ENCODE measurements at places on chromosomes 3 and 15. TPM values are rescaled to one million over a fixed set of nuclear protein-coding genes. Genes with fewer than 3 reads are reported as not detected.

DNA sequence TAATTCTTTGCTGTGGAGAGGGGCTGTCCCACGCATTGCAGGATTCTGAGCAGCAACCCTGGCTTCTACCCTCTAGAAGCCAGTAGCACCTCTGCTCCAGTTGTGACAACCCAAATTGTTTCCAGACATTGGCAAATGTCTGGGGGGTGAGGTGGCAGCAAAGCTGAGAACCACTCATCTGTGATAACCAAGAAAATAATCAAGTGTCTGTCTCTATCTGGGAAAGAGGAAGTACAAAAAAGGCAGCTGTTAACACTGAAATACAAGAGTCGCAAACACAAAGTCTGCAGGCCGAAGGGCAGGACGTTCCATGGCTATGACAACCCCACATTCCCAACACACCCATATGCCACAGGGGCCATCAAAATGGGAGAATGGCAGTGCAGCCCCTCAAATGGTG is 42.2 kb upstream of the GNB5 start:
- DNase-seq: peak; percentile 77

- no peak for DNase-seq
Observed at GRCh38 chr3:63458405-63458804, 180.3 kb downstream of the SYNPR start.

- peak; percentile 25 for DNase-seq
Observed at GRCh38 chr3:23949784-23950183, 4.7 kb downstream of the NR1D2 start.

GRCh38 chr3:8954938-8955763 is 8.1 kb downstream of the RAD18 start:
- DNase-seq: no peak

BLM gene
- total RNA-seq: 23.5 TPM
